ENCODE measurements at places on chromosomes 3 and 15. TPM values are rescaled to one million over a fixed set of nuclear protein-coding genes. Genes with fewer than 3 reads are reported as not detected.

CPA3 gene
- not detected for total RNA-seq

C3orf20 gene
- not detected for total RNA-seq

GRCh38 chr15:65222891-65223290 is 11.6 kb upstream of the CILP start:
- no peak overlapping the region for H3K27ac ChIP-seq
- H3K4me3 ChIP-seq = no peak overlapping the region
- DNase-seq = no peak
- H3K27me3 ChIP-seq = no peaks in the 10 kb centered on the region

DNA sequence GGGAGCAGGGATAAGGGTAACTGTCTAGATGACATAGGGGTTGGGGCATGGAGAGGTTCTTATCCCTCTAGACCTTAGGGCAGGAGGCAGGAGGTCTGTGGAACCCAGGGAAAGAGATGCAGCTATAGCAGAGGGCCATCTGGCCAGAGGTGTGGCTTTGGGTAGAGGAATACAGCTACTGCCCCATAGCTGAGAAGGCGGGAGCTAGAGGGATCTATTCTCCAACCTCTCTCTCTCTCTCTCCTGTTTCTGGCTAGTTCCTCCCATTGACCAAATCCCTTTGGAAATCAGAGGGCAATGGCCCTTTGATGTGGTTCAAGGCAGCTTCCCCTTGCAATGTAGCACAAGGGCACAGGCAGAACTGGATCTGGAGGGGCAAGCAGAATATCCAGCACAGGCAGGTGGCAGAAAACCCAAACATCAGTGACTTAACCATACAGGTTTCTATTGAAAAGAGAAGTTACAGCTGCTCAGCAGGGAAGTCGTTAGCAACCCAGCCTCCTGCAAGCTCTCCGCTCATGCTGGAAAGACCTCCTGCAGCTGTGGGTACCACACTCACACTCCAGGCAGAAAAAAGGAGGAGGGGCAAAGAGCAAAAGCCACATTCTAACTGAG is 22.3 kb upstream of the LMOD3 start:
- H3K27me3 ChIP-seq = no peaks in the 10 kb centered on the region
- H3K36me3 ChIP-seq = no peaks in the 10 kb centered on the region
- H3K4me1 ChIP-seq = peaks cover 27% of the 10 kb centered on the region

NR1I2 gene
- 0.18 TPM for total RNA-seq

- no peak for DNase-seq
- no peaks in the 10 kb centered on the region for H3K27me3 ChIP-seq
- no peaks in the 10 kb centered on the region for H3K36me3 ChIP-seq
Observed at GRCh38 chr3:107543666-107544065, 20.9 kb downstream of the BBX start.

- H3K4me1 ChIP-seq = no peaks in the 10 kb centered on the region
- H3K27me3 ChIP-seq = no peaks in the 10 kb centered on the region
- H3K36me3 ChIP-seq = no peaks in the 10 kb centered on the region
- no peak overlapping the region for H3K4me3 ChIP-seq
Observed at GRCh38 chr3:101036676-101037075, 43.5 kb upstream of the ABI3BP start.

DNA sequence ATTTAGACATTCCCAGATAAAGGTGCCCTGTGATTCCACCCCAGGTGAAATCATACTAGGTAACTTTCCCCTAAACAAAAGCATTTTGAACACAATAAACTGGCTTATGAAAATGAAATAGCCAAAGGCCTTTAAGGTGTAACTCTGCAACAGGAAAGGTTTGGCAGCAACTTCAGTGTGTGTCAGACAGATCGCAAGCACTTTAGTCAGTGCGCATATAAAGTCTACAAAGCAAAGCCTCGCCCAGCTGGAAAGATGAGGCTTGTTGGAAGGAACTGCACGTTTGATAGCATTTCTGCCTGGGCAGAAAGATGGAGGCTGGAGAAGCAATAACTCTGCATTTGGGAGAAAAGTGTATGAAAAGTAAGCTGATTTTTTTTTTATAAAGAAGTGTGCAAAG is 57.9 kb downstream of the PRICKLE2 start:
- H3K36me3 ChIP-seq = no peaks in the 10 kb centered on the region
- no peak overlapping the region for H3K4me3 ChIP-seq
- no peaks in the 10 kb centered on the region for H3K27me3 ChIP-seq
- no peak for DNase-seq

DNA sequence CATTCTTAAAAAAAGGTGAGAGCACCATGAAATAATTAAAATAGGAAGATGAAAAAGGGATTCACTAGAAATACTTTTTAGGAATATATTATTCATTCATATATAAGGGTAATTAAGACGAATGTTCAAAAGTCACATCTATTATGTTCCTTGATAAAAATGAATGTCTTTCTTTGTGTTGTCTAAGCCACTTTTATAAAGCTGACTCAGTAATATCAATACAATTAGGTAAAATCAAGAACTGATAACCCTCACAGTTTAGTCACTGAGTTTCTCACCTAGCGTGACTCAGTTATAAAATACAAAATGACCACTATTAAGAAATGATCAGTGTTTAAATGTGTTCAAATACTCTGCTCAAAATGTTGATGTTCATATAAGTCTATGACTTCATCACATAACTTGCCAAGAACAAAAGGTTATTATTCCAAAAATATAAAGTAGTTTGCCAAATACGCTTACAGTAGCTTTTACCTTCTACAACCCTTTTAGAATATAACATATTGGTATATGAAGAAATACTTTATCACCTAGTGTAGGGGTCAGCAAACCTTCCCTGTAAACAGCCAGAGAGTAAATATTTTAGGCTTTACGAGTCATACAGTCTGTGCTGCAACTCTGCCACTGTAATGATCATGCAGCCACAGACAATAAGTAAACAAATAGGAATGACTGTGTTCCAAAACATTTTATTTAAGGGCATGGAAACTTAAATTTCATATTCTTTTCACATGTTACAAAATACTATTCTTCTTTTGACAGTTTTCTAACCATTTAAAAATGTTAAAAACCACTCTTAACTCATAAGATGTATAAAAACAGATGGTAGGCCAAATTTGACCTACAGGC is 369.8 kb downstream of the TBC1D5 start:
- H3K4me1 ChIP-seq = no peaks in the 10 kb centered on the region
- no peak for DNase-seq
- H3K27me3 ChIP-seq = no peaks in the 10 kb centered on the region
- H3K4me3 ChIP-seq = no peak overlapping the region
- H3K36me3 ChIP-seq = no peaks in the 10 kb centered on the region

DNA sequence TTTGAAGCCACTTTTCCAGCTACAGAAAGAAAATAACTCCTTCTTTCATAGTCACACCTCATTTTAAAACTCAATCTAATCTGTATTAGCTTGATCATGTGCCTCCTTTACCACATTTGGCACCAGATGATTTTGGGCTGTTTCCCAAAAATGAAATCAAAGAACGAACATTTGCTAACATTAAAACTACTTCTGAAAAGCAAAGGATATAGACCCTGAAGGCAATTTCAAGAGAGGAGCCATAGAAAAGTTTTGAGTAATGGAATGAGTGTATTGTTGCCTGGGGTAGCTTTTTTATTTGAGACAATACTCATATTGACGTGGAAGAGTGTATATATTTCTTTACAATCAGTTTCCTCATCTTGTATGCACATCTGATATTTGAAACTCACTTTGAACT is 152.8 kb upstream of the TBL1XR1 start:
- H3K27me3 ChIP-seq = no peaks in the 10 kb centered on the region
- H3K27ac ChIP-seq = no peak overlapping the region
- H3K4me1 ChIP-seq = peaks cover 31% of the 10 kb centered on the region
- DNase-seq = no peak
- no peaks in the 10 kb centered on the region for H3K36me3 ChIP-seq

ABHD10 gene
- 19.5 TPM for total RNA-seq

GOLGA6L22 gene
- not detected for total RNA-seq

LHFPL4 gene
- not detected for total RNA-seq

GOLIM4 gene
- total RNA-seq = 27.0 TPM

GRCh38 chr3:188041895-188042294 is 112.1 kb upstream of the LPP start:
- DNase-seq = no peak
- H3K4me3 ChIP-seq = no peak overlapping the region
- no peaks in the 10 kb centered on the region for H3K27me3 ChIP-seq
- H3K27ac ChIP-seq = no peak overlapping the region

DNA sequence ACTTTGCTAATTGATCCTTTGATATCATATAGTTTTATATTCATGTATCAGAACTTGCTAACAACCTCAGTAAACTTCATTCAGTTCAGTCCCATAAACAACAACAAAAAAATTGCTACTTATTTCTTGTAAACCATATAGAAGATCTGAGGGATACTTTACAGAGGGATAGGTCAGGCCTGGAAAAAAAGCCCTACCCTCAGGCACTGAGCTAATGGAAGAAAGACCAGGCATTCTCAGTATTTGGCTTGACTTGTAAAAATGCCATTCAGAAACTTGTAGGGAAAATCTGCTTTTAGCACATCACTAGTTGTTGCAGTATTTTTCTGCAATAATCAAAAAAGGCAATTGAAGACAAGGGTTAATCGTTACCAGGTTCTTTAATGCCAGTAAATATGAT is 33.1 kb downstream of the ARMC8 start:
- H3K27ac ChIP-seq = no peak overlapping the region
- no peaks in the 10 kb centered on the region for H3K4me1 ChIP-seq
- H3K4me3 ChIP-seq = no peak overlapping the region
- DNase-seq = no peak

Data from K562 (cell line).